ENCODE measurements at places on chromosomes 2 and 18. TPM values are rescaled to one million over a fixed set of nuclear protein-coding genes. Genes with fewer than 3 reads are reported as not detected.

Gene FEV
- not detected for polyA plus RNA-seq

Gene HOXD12
- not detected for polyA plus RNA-seq

Gene EFHD1
- 0.15 TPM for polyA plus RNA-seq

Gene DBI
- 782 TPM for polyA plus RNA-seq

Gene UGT1A8
- polyA plus RNA-seq, result not detected

Gene USP34
- 76.0 TPM for polyA plus RNA-seq

Gene ALPP
- polyA plus RNA-seq, result not detected

Gene DSC2
- 0.06 TPM for polyA plus RNA-seq

Gene C2orf81
- 0.14 TPM for polyA plus RNA-seq

Gene IL1R2
- polyA plus RNA-seq, result not detected

Gene POTEJ
- not detected for polyA plus RNA-seq

Gene SPATS2L
- polyA plus RNA-seq, result 43.1 TPM

Gene DSG4
- not detected for polyA plus RNA-seq

Gene CYS1
- 0.22 TPM for polyA plus RNA-seq

Gene RAB6D
- polyA plus RNA-seq, result 1.7 TPM

Gene C1QL2
- polyA plus RNA-seq, result not detected

Gene TMEM198
- polyA plus RNA-seq, result 0.97 TPM

Gene SP100
- not detected for polyA plus RNA-seq

Data from Purkinje cell (primary cell).